ENCODE measurements at places on chromosomes 5 and 9. TPM values are rescaled to one million over a fixed set of nuclear protein-coding genes. Genes with fewer than 3 reads are reported as not detected.

Gene FOXD4L6
- 0.11 TPM for total RNA-seq

Gene PGM5
- 55.9 TPM for total RNA-seq

Gene CATSPER3
- 0.79 TPM for total RNA-seq

Gene PSAT1
- 86.7 TPM for total RNA-seq

Gene ESM1
- 3.9 TPM for total RNA-seq

Gene SPINK13
- not detected for total RNA-seq

Gene C9
- total RNA-seq = 0.10 TPM

Gene PCDHB12
- 10.7 TPM for total RNA-seq

Gene TTC23L
- 4.1 TPM for total RNA-seq

Gene AQP7
- total RNA-seq = 0.33 TPM

Gene ORM2
- 0.28 TPM for total RNA-seq

Gene ZNF483
- total RNA-seq = 34.6 TPM

Gene ADCY2
- 43.1 TPM for total RNA-seq

Gene ANKHD1
- 119 TPM for total RNA-seq

Gene CCDC192
- 0.50 TPM for total RNA-seq

Gene KCNIP1
- 31.2 TPM for total RNA-seq

Gene IFNA2
- total RNA-seq = not detected

Gene QRFP
- total RNA-seq = not detected

Gene CORO2A
- total RNA-seq = 7.9 TPM

Gene PCDHGA8
- total RNA-seq = 5.6 TPM

Gene TMEM215
- 0.44 TPM for total RNA-seq

Gene CAST
- 67.5 TPM for total RNA-seq

Gene ARL14EPL
- total RNA-seq = not detected

Gene CD180
- total RNA-seq = 1.3 TPM

Gene KIF2A
- 66.8 TPM for total RNA-seq

Gene ANGPTL2
- 58.5 TPM for total RNA-seq

Gene FCN1
- total RNA-seq = 13.8 TPM

Gene SLC23A1
- not detected for total RNA-seq

Gene PCDHAC2
- total RNA-seq = 6.3 TPM

Gene ZFP37
- 15.5 TPM for total RNA-seq

Gene SPINK7
- not detected for total RNA-seq

Gene CERCAM
- total RNA-seq = 32.5 TPM

Gene BARHL1
- total RNA-seq = not detected

Gene EIF4E1B
- total RNA-seq = 0.44 TPM

Gene BTNL3
- not detected for total RNA-seq

Gene GARIN3
- not detected for total RNA-seq

Gene SLC22A4
- 8.7 TPM for total RNA-seq

Gene ENTPD2
- total RNA-seq = 5.7 TPM

Gene TAF11L5
- not detected for total RNA-seq

Measured in spinal cord (tissue), 10 donors.